ENCODE measurements at places on chromosomes 5 and 9.

- DNase-seq: no peak
Measured at GRCh38 chr5:154162539-154163151, 27.9 kb upstream of the GALNT10 start.

- DNase-seq: no peak
Measured at GRCh38 chr5:123921193-123921592, 409.2 kb downstream of the CSNK1G3 start.

DNA sequence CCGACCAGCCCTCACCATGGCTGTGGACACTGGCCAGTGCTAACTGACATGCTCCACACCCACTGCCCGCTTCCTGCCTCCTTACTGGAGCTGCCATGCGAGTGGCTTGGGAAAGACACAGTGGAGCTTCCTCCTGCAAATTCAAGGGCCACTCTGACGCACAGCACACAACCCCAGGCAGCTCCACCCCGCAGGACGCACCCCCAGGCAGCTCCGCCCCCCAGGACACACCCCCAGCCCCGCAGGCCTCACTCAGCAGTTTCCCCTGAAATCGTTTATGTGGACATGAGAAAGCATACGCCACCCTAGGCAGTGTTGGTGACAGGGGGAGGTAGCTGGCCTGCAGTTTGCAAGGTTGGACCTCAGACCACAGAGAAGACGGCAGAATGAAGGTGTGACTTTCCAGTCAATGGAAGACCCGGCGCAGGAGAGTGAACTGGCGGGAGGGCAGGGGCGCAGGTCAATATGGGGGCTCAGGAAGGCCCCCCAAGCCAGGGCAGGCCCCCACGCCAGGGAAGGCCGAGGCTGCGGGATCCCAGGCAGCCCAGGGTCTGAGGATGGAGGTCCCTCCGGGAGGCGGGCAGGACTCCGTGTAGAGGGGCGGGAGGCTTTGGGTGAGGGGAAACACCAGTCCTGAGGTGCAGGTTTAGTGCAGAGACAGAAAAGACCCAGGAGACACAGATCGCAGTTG is 21.6 kb downstream of the LPCAT1 start:
- DNase-seq: no peak

- no peak for DNase-seq
Measured at GRCh38 chr5:149802008-149802680, 72.0 kb downstream of the PPARGC1B start.

DNA sequence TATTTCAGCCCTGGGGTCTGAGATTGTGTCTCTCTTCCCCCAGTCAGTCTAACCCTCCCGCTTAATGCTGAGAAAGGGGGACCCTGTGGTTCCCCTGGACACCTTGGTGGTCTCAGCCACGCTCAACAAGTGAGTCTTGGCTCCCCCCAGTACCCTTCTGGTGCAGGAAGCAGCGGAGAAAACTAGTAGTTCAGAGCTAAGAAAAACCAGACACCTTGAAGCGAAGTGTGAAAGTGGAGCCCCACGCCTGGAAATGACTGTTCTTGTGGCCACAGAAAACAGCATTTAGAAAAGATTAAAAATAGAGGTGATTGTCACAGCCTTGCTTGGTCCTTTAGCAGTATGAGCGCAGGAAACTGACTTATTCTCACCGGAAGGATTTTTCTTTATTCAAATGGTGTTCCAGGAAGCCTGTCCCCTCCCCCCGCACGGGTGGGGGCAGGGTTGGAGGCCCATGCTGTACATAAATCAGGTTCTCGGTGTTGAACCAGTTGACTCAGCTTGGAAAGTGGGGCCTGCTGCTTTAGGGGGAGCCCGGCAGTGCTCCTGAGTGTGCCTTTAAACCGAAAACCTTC is 8.1 kb downstream of the ARPC5L start:
- peak; percentile 44 for DNase-seq

GRCh38 chr5:149939546-149939945 is 5.0 kb downstream of the PDE6A start:
- no peak for DNase-seq

GRCh38 chr9:97848215-97848479 is 4.9 kb upstream of the FOXE1 start:
- DNase-seq: no peak

GRCh38 chr9:115157245-115157674 is 39.3 kb upstream of the TNC start:
- no peak for DNase-seq

DNA sequence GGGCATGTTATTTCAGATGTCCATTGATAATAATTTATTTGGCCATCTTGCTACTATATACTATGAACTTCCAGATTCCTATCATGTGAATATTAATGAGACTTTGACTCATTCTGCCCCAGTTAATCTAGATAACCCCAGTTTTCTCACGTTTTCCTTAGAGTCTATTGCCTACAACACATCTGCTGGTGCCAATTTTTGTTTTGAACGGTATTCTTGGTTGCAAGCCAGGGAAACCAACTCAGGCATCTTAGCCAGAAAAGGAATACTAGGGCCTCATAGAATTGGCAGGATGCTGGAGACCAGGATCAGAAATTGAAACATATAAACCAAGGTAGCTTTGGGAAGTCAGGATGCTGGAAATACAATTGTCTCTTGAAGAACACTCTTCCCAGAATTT is 28.0 kb upstream of the NPR3 start:
- no peak for DNase-seq

DNA sequence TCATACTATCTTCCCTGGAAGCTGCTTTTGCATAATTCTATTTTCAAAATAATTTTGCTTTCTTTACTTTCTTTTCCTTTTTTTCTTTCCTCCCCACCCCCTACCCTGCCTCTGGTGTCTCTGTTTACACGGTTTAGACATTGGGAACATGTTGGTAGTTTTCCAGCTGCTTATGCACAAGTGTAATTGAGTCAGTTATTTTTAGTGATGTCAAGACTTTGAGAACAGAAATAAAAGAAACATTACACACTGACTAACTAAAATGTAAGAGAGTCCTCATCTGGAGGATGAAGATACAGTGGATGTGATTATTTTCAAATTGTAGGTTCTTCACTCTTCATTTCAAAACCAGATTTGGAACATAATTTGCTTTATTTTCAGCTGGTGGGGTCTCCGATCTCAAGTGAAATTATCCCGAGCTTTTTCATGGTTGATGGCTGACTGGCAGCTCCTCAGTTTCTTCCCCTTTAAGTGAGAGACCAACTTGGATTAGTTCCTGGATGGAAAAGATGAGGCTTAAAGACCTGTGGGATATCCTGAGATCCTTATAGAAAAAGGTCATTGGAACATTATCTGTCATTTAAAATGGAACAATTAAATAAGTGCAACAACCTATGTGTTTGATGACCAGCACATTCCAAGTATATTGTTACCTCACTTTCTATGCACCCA is 154.4 kb upstream of the ZNF462 start:
- no peak for DNase-seq

All from omental fat pad (tissue), 4 donors.